Effector CD8-positive, alpha-beta T cell (primary cell): ENCODE measurements at places on chromosomes 5 and 9.

- no peak for DNase-seq
Measured at GRCh38 chr5:95718203-95718602, 12.9 kb upstream of the RHOBTB3 start.

DNA sequence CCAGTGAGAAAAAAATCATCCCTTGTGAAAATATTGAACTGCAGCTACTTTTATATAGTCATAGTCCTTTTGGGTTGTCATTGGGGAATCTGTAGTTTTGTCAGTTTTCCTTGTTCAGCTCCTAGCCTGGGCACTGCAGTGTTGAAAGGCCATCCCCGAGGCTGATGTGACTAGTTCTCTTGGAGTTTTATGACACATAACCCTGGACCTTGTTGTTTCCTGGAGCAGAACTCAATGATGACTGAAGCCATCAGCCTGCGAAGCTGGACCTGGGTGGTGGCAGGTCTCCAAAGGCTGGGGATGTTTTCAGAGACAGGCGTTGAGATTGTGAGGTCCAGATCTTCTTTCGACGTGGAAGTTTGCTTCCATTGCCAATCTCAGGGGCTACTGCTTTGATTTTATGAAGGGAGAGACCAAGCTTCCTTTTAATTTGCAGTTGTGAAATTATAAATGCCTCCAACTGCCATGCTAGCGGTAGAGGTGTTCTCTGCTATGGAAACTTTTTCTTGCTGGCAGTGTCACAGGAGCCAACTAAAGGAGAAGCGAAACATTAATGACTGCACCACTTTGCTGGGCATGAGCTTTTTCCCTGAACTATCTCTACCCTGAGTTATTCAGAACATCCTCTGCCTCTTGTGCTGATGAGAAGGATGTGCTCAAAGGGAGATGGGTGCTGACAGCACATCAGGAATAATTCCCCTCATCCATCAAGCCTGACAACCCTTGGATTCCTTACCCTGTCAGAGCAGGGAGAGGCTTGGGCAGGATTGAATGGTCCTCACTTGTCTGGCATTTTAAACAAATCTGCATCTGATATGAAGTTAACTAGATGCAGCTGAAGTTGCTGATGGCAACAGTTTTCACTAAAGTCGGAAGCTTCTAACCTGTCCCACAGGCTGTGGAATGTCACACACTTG, 209.6 kb downstream of the MAST4 start:
- DNase-seq = no peak

DNA sequence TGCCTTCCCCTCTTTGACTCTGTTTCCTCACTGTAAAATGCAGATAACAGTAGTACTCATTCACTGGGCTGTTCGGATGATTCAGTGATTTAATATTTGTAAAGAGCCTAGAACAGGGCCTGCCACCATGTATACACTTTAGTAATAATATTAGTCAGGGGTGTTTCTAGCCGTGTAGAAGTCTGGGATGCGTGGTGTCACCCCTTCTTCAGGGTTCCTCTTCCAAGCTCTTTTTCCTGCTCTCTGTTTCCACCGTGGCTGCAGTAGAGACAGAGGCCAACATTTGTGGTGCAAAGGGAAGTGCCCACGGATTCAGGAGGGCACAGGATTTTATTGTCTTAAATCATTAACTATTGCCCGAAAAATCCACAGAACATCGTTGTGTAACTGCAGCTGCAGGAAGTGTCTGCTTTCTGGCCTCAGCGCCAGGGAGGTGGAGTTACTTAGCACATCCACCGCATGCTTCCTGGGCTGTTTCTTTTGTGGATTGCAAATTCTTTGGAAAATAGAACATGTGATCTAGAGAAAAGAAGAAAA, 61.7 kb downstream of the TRIO start:
- no peak for DNase-seq

- DNase-seq = no peak
Measured at GRCh38 chr9:130138791-130139190, 33.4 kb upstream of the NCS1 start.

DNA sequence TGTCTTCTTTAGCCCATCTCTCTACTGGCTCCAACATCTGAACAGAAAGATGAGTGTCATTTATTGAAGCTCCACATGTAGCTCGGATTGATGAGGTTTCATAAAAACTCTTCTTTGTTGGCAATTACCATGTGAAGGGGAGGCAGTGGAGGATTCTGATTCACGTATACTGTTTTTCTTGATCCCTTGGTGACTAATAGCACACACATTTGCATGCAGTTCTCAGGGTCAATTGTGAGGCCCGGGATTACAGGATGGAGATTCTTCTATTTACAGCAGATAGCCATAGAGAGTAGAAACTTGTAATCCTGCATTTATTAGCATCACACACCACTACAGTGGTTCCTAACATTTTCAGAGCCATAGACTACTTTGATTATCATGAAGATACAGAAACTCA, 133.2 kb upstream of the MARCHF11 start:
- DNase-seq = no peak

- no peak for DNase-seq
Measured at GRCh38 chr5:53601570-53601969, 41.1 kb downstream of the NDUFS4 start.

DNA sequence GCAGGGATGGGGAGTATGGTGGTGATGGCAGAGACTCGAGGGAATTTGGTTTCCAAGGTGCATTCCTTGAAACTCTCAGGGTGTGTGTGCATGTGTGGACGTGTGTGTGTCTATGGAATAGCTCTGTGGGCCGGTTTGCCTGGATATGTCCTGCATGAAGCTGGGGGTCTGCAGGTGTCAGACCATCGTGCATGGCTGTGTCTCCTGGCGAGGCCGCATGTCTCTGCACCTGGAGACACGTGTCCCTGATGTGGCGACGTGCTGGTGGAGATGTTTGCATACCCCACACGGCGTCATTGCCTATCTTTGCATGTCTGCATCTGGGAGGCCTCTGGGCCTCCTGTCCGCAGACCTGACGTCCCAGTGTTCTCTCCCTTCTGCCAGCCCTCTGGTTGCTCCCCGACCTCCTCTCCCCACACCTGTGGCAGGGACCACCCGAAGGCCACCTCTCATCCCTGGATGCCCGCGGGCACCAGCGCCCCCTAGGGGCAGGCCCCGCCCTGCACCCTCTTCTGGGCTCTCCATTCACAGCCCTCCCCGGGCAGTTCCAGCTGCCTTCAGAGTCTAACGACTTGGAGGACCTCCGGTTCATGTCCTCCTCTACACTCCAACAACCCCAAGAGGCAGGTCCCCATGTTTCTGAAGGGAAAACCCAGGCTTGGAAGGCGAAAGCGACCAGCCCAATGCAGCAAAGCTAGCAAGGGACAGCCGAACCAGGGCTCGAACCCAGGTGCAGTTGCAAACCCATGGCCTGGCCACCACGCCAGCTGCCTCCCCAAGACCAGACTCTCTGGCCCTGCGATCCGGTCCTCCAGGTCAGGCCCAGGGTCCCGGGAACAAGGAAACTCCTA, 88.6 kb downstream of the LMX1B start:
- peak; percentile 11 for DNase-seq

GRCh38 chr9:113152699-113153098, 1.9 kb downstream of the SLC31A2 start:
- DNase-seq = no peak

DNA sequence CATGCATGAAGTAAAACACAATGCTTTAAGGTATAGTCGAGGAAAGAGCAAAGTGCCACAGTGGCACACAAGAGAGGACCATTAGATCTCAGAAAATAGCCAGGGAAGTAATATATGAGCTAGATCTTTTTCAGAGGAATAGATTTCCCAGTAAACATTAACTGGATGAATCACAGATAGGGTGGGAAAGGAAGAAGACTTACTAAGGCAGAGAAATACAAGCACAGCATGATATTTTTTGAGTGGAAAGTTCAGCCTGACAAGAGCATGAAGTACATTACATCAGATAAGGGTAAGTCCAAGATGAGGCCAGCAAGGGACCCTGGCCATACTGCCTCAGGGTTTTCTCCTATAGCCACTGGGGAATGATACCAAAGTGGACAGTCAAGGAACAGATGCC, 804.6 kb upstream of the DMAC1 start:
- DNase-seq = no peak

DNA sequence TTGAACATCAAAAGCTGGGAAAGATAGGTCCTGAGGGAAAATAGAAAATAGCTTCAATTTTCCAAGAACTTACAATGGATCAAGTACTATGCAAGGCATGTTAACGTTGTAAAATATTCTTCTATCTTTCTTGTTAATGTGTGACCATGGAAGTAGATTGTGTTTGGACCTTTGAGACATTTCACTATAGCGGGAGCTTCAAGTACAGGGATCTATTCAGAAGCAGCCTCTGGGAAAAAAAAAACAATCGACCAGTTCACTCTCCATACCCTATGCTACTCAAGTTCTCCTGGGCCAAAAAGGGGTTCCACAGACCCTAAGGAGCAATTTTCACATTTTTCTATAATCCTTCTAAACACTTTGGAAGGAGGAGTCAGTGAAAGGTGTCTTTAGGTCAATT, 54.1 kb upstream of the ATP10B start:
- DNase-seq = no peak

GRCh38 chr9:37410969-37411785, 11.3 kb upstream of the GRHPR start:
- DNase-seq = no peak

GRCh38 chr5:32521481-32521880, 63.9 kb upstream of the SUB1 start:
- no peak for DNase-seq

DNA sequence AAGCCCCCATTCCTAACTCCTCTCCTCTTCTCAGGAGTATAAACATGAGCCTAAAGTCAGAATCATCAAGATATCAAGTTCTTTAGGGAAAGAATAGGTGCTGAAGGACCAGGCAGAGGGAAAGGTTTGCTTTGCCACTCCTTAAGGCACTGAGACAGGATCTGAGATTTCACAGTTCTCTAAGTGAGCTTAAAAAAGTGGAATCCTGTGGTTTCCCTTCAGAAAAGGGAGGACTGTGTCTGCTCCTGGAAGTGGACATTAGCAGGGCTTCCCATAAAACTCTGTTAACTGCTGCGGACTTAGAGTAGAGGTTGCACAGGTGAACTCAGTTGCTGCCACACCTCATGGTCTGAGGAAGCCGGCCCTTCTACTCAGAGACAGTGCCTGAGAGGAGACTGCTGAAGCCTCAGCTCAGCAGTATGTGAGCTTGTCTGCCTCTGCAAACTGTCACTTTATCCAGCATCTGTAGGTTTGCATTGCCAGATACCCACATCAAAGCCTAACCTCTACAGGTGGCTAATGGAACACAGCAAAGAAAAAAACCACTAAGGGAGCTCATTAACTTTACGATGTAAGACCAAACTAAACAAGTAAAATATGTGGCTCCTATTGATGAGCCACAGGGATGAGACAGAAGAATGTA, 42.9 kb downstream of the RIC1 start:
- DNase-seq = no peak

DNA sequence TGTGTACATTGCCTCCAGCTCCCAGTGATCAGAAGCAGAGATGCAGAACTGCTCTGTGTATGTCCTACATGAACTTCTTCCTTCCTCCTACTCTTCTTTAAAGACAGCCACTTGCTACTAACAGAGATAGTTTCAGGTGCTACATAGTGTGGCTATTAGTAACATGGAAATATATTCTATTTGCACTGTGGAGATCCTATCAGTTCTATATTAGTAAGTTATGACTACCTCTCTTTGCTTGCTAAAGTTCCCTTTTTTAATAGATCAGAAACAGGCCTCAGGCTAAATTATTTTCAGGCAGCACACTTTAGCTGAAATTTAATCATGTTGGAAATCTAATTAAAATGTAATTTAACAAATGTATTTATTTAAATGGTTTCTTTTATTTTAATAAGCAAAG, 64.4 kb upstream of the TNFSF8 start:
- DNase-seq = no peak

- no peak for DNase-seq
Measured at GRCh38 chr5:174793684-174794328, 69.4 kb downstream of the MSX2 start.

DNA sequence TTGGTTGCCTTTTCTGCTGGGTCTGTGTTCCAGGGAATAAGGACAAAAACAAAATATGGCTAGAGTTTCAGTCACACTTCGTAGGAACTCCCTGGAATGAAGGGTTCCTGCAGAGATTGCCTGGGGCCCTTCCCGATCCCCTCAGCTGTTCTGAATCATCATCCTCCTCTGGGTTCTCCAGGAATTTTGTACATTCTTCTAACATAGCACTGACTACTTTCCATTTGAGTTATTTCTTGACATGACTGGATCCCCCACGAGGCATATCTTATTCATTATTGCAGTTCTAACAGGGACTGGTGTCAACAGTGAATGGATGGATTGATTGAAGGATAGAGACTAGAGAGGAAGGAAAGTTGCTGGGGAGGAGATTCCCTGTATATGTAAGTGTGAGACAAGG, 49.2 kb upstream of the TNC start:
- no peak for DNase-seq

DNA sequence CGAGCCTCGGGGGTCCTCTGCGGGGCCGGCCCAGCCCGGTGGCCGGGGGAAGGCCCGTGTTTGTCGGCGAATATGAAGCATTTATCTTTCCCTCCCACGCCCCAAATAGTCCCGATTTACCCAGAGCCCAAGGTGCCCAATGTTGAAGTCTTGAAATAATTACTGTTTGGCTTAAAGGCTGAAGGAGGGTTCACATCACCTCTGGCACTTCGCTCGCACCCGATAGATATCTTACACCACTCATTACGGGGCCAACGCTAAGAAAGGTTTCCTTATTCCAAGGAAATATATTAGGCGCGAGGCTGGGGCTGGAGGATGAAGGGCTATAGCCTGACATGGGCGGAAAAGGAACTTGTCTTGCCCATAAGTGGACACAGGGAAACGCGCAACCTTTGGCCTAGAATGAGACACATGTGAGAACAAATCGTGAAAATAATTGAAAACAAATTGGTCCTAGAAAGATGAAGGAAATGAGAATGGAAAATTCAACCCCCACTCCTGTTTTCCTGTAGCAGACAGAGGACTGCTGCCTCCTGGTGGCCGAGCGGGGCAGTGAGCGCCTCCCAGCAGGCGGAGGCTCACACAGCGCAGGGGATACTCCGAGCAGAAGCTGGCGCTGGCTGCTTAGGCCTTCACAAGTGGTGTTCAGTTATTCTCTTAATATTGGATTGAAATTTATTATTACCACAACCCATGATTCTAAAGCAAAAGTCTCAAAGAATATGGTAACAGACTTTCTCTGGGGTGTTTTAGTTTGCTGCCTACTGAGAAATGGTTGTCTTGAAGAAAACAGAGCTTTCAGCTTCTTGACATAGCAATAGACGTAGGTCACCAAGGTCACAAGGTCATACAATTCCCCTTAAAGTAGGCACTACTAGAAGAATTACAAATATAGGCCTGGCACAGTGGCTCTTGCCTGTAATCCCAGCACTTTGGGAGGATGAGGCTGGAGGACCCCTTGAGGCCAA, 7.9 kb downstream of the CCL21 start:
- DNase-seq = peak; percentile 64

DNA sequence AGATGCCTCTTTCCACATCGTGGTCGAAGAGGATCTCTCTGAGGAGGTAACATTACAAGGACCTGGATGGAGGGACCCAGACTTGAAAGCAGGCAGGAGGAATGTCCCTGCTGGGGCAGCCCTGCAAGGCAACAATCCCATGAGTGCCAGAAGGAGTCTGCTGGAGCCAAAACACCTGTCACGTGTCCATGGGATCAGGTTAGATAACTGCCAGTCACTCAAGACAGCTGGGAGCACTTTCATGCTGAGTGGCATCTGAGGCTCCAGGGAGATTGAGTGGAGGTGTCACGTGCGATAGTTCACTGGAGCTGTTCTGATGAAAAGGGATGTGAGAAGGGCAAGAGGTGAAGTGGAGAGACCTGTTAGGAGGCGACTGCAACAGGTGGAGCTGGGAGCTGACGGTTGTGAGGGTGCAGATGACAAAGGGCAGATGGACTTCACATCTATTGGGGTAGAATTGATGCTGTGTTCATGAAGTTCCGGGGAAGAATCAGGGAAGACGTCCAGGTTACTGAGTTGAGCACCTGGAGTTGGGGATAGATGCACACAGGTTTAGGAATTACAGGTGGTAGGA, 68.4 kb downstream of the ICE1 start:
- no peak for DNase-seq
